NCI-H1105 treated with DMSO at 0.1 percent for 48 hours (cell line): ENCODE measurements at places on chromosomes 7 and 10.

- peak; percentile 46 for DNase-seq
Observed at GRCh38 chr7:44587843-44588711, 6.0 kb upstream of the TMED4 start.

DNA sequence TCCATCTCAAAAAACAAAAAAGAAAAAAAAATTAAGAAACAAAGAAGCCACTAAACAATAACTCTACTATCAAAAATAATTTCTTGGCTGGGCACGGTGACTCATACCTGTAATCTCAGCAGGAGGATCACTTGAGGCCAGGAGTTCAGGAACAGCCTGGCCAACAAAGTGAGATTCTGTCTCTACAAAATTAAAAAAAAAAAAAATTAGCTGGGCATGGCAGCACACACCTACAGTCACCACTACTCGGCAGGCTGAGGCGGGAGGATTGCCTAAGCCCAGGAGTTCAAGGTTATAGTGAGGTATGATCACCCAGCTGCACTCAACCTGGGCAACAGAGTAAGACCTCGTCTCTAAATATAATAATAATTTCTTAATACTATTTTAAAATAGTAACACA lies 69.0 kb downstream of the PARD3 start:
- no peak for DNase-seq

DNA sequence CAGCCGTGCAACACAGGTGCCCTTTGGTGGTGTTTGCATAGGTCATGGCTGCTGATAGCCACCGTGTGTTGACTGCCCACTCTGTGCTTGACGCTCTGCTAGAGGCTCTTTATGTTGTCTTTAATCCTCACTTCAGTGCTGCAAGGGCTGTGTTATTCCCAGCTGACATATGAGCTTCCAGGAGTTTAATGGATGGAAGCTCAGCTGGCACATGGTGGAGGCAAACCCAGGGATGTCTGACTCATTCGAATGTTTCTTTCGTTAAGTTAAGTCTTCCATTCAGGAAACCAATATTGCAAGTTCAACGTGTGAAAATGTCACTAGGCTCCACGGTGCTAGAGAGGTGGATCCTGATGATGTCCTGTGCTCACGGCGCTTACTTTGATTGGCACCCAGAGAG lies 378.4 kb downstream of the DPP6 start:
- DNase-seq, result no peak

DNA sequence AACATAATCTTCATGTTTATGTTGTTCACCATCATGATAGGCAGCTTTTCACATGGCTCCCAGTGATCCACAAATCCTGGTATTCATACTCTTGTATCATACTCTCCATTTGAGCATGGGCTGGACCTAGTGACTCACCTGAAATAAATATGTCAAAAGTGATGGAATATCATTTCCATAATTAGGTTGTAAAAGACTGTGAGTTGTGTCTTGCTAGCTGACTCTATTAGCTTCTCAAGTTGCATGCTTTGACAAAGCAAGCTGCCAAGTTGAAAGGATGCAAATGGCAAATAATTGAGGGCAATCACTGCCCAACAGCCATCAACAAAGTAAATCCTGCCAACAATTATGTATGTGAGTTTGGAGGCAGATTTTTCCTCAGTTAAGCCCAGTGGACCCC lies 300.4 kb downstream of the AHR start:
- peak; percentile 94 for DNase-seq

- no peak for DNase-seq
Observed at GRCh38 chr10:117619223-117619622, 76.7 kb downstream of the EMX2 start.

GRCh38 chr7:113608782-113609181 lies 310.0 kb downstream of the PPP1R3A start:
- DNase-seq, result no peak

DNA sequence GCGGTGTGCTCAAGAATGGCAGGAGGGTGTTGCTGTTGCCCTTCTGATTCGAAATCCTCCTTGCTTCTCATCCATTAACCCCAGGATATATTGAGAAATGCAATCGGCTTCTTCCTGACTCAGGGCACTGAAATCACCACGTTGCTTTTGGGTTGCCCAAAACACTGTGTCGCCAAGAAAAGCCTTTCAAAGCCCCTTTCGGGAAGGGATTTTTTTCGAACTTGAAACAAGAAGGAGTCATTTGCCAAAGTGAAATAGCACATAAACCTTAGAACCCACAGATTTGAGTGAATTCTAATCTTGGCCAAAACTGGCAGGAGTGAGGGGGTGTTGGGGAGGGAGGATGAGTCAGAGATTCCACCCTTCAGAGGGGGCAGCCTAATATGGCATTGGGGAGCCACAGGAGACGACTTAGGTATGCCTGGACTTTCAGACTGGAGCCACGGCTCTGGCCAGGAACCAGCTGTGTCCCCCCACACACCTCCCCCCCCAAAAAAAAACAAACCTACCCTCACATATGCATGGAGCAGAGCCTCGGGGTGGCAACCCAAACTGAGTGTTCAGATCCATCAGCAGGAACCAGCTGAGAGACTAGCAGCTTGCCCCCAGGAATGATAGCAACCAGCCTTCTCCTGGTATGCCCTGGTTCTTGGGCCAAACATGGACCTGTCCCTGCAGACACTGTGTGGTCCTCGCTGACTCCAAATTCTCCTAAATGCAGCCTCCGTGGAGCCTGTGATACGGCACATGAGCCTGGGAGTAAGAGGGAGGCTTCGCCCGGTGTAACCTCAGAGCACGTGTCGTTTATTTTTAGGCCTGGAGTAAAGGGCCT lies 138.4 kb downstream of the FGFR2 start:
- DNase-seq, result no peak

- DNase-seq, result peak; percentile 91
Observed at GRCh38 chr7:81887098-81888090, 117.5 kb upstream of the HGF start.

GRCh38 chr7:117619681-117620080 lies 139.9 kb downstream of the CFTR start:
- DNase-seq, result no peak

GRCh38 chr7:91683823-91684222 lies 196.7 kb downstream of the MTERF1 start:
- peak; percentile 75 for DNase-seq

DNA sequence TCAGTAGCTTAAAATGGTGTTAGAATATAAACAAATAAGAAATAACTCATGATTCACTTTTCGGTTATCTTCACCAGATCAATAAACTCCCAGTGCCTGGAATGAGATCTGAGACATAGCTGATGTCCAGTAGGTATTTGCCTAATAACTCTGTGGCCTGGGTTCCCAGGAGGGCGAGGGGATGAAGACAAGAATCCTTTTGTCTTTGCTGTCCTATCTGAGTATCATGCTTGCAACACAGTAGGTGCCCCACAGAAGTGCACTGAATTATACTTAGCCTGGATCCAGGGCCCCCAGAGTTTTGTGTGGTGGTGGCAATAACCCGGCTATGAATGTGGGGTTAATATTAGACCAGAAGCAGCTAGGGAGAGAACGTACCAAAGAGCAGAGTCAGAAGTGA lies 350.1 kb upstream of the AOAH start:
- DNase-seq, result no peak

GRCh38 chr7:116772926-116773749 lies 89.2 kb upstream of the CAPZA2 start:
- DNase-seq, result no peak

DNA sequence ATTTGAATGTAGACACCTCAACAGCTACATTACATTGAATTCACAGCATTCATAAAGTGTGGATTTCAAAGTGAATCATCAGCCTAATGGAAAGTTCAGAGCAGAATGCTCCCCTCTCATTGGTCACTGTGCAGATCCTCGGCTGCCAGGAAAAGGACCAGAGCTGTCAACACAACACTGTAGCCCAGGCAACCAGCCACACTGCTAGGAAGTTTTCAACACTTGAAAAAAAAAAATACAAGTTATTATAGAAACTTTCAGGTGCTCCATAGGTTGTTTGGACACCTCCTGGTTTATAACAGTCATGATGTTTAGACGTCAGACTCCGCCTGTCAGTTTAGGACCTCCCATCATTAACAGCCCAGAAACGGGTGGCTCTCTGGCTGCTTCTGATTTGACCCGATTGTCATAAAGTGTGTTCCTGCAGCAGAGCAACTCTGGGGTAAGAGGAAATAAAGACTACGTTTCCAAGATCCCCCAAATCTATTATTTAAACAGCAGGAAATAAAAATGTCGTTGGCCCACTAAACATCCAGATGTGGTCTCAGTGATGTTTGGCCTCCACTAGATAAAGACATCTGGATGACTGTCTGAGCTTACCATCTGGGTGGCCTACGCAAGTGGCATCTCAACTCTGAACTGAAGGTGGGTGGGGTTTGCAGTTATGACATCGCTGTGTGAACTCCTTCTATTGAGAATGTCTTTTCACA lies 117.4 kb downstream of the CABCOCO1 start:
- no peak for DNase-seq

GRCh38 chr7:141042222-141043193 lies 27.8 kb upstream of the MRPS33 start:
- DNase-seq, result no peak

DNA sequence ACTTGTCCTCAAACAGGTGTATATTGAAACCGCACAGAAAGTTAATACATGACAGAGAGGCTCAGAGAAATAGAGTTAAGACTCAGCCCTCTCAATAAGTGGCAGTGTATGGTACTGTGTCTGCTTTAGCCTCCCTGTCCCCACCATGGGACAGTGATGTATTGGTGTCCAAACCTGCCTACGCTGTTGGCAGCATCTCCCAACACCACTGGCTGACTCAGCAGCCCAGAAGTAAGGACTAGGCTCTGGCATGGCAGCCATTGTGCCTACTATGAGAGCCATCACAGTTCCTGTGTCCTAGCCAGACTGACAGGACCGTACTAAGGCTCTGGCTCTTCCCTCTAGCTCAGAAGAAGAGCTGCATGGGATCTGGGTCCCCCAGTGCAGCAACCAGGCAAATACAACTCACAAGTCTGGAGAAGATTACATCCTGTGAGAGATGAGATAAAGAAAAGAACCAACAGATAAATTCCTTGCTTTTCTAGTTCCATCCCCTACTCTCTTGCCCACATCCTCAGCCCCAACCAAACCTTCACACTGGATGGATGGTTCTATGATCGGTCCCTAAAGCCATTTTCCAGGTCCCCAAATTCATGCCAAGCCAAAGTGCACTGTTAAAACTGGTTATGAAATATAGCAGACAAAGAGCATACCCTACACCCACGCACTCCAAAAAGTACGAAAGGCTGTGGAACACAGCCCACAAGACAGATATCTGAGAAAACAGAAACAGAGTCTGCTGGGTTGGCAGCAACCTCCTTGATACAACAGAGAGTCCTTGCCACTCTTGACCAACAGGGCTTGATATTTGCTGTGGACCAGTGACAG lies 44.1 kb upstream of the DMTF1 start:
- no peak for DNase-seq

DNA sequence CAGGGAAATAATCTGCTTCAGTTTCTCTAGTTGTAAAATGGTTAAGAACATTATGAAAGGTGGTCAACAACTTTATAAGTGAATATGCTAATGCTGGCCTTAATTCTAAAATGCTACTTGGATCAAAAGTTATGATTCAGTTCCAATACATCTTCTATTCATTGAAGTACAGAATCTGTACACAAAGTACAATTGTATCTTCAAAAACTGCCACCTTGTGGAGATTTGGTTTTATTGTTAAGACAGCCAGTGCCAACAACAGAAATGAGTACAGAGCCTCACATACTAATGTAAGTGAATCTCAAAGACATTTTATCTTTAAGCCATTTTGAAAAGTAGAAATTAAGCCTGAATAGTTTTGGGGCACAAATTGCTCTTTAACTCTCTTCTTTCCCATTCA lies 194.0 kb downstream of the CFTR start:
- peak; percentile 48 for DNase-seq

- DNase-seq, result no peak
Observed at GRCh38 chr7:158273138-158273651, 314.4 kb downstream of the PTPRN2 start.

DNA sequence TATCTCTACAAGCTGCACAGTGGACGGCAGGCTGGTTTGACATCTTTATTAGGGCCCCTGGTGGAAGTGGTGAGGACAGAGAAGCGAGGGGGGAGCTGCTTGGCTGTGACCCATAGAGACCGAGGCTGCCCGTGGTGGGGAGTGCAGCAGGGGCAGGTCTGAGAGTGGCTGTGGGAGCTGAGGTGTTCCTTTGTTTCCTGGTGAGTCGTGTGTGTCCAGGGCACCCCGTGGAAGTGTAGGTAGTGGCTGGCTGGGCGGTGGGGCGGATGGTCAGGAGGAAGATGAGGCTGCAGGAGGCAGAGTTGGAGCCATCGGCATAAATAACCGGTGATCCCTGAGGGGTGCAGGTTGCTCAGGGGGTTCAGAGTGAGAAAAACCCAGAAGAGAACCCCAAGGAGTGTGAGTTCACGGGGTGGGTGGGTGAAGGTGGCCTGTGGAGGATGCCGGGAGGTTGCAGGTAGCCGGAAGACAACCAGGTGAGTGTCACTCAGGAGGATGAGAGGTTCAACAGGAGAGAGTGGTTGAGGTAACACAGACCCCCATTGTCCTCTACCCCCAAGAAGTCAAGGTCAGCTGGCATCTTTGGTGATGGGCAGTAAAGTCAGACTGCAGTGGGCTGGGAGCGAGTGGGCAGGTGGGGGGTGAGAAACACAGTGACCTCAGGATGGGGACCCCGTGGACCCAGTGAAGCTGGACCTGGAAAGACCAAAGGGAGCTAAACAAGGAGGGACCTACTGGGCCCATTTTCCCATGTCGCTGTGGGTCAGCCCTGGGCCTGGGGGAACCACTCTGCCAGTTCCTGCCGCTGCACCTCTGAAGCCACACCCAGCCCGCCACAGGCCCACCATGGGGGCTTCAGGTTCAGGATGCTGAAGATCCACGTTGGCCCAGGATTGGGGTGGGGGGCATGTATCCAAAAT lies 7.8 kb downstream of the ATP6V0E2 start:
- DNase-seq, result no peak

GRCh38 chr7:108290459-108291151 lies 160.4 kb upstream of the LAMB4 start:
- peak; percentile 44 for DNase-seq

DNA sequence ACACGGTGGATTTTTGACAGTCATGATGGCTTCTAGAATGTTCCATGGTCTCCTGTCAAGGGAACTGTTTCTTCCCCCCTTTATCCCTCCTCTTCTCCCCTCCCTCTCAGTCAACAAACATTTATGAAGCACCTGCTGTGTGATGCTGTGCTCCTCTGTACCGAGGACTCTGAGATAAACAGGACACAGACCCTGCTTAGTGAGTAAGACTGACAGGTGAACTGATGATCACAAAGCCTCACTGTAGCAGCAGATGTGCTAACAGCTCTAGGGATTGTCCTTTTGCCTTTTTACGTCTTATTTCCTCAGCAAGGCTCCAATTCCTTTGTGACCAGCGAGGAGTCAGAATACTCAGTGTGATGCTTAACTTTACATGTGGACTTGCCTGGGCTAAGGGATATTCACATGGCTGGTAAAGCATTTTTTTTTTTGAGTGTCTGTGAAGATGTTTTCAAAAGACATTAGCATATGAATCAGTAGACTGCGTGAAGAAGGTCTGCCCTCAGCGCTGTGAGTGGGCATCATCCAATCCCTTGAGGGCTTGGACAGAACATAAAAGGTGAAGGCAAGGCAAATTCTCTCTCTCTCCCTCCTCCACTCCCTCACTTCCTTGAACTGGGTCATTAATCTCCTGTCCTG lies 170.1 kb downstream of the ADRA2A start:
- DNase-seq, result no peak

GRCh38 chr7:65820287-65820950 lies 52.5 kb upstream of the VKORC1L1 start:
- no peak for DNase-seq

- DNase-seq, result no peak
Observed at GRCh38 chr10:131580674-131581073, 269.2 kb upstream of the TCERG1L start.

- DNase-seq, result no peak
Observed at GRCh38 chr10:78455811-78456210, 422.1 kb downstream of the RPS24 start.
